ENCODE measurements at places on chromosomes 4 and X.

DNA sequence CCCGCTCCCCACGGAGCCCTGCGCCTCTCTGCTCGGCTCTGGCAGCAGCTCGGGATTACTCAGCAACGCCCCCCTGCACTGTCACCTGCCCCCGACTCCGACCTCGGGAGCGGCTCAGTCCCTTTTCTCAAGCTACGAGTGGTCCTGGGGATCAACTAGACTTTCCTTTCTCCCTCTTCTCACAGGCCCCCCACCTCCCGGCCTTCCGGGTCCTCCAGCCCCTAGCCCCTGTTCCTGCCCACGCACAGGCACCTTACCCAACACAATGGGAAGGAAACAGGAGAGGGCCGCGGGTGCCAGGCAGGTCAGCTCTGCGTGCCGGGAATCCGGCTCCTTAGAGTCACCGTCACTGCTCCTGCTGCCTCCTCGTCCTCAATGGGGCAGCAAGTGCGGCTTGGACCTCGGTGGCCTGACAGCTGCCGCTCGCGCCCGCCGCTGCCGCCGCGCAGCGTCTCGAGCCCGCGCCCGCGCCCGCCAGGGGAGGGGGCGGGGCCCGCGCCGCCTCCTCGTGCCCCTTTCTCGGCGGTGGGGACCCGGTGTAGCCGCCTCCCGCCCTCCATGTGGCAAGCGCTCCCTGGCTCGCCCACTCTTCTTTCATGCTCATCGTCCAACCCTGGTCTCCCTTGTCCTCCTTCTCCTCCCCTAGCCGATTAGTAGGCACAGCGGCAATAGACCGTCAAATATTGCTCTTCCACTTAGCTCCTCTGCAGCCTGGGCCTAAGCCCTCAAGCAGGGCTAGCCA, at the start of gene RAB9B:
Gene RAB9B (minus strand): TSS at position 455 of the 742 bp plus-strand sequence. CDS start 6,473 bp downstream, outside the sequence.
- peak; percentile 73 for DNase-seq

DNA sequence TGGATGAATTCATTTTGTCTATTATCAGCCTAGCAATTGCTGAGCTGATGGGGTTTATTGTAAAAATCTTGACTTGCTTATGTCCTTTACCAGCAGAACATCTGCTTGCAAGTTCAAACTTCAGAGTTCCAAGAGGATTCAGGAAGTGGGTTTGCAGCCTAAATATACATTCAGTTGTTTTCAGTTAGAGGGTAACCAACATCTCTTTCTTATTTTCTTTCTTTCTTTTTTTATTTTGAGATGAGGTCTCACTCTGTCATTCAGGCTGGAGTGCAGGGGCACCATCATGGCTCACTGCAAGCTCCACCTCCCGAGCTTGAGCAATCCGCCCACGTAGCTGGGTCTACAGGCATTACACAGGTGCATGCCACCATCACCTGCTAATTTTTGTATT, 31.4 kb upstream of the FHL1 start:
- no peak for DNase-seq

DNA sequence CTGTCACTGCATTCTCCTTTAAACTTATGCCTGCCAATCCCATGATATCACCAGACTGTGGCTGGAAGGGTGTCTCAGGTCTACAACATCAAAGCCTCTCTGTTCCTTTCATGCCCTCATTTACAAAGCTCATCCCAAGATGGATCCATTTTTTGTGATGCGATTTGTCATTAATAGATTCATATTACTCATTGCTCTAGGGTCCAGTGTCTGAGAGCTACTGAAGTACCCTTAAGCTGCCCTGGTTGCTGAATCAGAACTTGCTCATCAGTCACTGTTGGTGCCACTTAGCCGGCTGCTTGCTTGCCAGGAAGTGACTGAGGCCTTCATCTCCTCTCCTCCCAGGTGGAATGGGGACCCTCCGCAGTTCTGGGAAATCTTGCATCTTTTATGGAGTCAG, 395.5 kb upstream of the BOD1L1 start:
- DNase-seq = no peak

DNA sequence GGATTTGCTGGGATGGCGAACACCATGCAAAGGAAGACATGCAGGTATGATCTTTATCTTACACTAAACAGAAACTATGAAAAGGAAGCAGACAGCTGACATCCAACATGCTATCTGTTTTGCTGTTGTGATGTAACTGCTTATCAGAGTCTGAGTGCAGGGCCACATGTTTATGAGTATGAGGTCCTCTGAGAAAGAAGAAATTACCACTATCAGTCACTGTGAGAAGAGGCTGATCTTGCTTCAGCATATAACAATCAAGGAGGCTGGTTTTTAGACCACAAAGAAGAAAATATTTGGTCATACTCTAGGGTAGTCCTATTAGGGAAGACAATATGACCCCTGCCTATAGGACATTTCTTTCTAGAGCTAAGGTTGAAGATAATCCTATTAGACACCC, 18.5 kb downstream of the CLGN start:
- DNase-seq = no peak

- DNase-seq = no peak
These were observed 252.6 kb downstream of the NDST4 start for GRCh38 chr4:114860786-114861185.

DNA sequence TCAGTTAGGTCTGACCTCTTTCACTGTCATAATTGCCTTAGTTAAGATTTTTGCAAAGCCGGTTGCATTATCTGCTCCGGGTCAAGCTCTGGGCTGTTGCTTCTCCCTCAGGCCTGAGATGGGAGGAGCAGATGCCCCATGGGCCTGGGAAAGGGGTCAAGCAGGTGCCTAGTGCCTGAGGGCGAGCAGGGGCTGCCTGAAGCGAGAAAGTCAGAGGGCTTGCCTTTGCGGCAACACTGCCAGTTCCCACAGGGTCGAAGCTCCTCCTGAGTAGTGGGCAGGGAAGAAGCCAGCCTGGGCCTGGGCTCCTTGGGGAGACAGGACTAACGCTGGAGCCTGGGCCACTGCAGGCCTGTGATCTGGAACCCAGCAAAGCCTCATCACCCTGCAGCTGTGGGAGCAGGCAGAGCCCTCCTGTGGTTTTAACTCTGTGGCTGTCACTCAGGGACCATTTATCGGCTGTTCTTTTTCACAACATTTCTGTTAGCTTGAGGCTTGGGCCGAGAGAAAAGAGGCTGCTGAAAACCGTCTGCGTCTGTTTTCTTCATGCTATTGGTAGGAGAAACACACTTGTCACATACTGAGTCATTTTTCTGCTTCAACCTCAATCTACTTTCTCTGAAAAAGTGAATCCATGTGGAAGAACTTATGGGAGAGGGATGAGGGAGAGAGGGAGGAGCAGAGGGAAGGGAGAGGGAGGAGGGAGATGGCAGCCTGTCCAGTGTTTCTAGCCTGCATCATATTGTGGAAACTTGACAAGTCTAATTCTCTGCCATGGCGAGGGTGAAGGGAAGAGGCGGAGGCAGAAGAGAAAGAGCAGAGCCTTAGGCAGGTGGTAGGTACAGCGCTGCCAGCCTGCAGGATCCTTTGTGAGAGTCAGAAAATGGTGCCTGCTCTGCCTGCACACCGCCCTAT, 68.4 kb downstream of the RHOH start:
- DNase-seq = peak; percentile 74

- no peak for DNase-seq
These were observed 821.7 kb upstream of the FTHL17 start for GRCh38 chrX:31893525-31893924.

DNA sequence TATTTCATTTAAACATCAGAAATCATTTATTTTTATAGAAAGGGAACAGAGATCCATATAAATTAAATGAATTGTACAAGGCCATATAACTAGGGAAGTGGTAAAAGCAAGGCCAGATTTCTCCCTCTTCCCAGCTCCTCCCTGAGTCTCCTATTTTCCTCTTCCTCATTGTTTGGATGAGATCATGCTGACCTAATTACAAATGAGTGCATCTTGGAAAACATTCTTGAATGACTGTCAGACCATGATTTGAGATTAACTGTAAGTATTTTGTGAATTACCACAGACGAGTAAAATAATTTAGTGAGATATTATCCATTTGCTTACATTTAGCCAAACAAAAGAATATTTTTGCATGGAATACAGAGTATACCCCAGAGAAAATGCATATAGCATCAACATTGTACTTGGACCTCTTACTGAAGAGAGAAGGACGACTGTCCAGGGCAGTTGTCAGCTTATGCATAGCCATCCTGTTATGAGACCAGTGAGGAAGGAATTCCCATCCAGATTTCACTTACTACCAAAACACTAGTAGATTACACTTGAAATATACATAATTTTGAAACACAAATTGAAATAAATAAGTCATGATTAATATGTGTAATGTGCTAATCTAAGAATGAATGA, 47.3 kb downstream of the SLAIN2 start:
- no peak for DNase-seq

- no peak for DNase-seq
These were observed 118.3 kb downstream of the MGST2 start for GRCh38 chr4:139783741-139784484.

GRCh38 chrX:56219700-56220099, 12.5 kb upstream of the KLF8 start:
- DNase-seq = no peak

GRCh38 chrX:34288782-34289181, 156.7 kb upstream of the FAM47A start:
- DNase-seq = no peak

- DNase-seq = no peak
These were observed 43.0 kb downstream of the BANK1 start for GRCh38 chr4:101833480-101833879.

DNA sequence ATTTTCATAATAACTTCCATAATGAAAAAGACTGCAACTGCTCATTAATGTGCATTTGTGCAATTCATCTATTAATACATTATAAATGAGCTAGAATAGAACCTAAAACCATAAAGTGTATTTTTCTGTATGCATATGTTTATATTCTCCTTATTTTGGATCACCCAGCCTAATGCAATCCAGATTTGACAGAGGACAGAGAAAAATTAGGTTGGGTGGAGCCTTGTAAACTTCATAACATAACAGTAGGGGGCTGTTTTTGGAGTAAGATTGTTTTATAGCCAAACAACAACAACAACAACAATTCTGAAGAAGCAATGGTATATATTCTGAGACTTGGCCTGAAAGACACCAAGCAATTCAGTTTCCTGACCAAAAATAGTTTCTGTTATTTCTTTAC, 615.3 kb upstream of the SLIT2 start:
- DNase-seq = no peak

DNA sequence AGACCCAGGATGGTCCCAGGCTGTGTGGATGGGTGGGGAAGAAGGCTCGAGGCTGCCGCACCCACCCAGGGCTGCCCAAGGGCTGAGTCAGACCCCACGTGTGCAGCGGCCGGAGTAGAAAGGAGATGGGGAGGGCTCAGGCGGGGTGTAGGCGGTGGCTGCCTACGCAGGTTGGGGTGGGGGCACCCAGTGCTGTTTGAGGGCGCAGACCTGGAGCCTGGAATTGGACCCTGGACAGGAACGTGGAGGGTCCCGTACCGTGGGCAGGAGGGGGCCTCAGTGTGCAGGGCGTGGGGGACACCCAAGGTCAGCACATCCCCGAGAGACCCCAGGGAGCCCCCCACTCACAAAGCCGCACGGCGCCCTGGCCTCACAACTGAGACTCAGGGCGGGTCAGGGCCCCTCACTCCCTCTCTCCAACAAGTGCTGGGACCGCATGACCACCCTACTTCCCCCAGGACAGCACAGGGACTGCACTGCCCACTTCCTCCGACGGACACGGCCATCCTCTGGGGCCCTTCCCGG, 79.9 kb downstream of the FAM53A start:
- no peak for DNase-seq

GRCh38 chrX:110097920-110098319, 95.0 kb downstream of the TMEM164 start:
- DNase-seq = peak; percentile 8

GRCh38 chrX:153440556-153441135, 5.2 kb downstream of the TREX2 start:
- DNase-seq = no peak

DNA sequence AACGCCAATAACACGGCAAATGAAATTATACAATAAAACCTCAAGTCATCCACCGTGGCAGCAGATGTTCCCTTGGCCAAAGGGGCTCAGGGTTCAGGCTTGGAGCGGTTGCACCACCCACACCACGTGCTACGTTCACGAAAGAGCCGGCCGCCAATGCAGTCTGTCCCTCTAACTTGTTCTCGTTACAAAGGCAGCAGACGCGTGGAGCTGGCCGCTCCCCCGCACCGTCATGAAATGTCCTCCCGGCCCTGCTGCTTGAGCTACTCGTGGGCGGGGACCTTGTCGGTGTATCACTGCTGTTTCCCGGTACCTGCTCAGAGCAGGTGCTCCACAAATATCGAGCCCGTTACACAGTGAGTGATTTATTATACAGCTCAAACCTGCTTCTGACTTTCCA, 36.4 kb upstream of the MAN2B2 start:
- DNase-seq = no peak

DNA sequence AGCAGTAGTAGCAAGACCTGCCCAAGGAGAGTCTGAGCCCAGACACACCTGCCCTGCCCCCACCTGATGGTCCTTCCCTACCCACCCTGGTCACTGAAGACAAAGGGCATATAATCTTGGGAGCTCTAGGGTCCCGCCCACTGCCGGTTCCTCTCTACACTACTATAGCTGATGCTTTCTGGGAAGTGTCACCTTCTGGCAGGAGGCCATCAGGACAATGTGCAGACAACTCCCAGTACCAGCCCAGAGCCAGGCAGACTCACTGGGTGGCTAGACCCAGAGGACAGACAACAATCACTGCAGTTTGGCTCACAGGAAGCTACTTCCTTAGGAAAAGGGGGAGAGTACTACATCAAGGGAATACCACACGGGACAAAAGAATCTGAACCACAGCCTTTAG, 312.7 kb downstream of the SPRY1 start:
- no peak for DNase-seq

- DNase-seq = no peak
These were observed 169.6 kb upstream of the GLRA2 start for GRCh38 chrX:14359727-14360126.

DNA sequence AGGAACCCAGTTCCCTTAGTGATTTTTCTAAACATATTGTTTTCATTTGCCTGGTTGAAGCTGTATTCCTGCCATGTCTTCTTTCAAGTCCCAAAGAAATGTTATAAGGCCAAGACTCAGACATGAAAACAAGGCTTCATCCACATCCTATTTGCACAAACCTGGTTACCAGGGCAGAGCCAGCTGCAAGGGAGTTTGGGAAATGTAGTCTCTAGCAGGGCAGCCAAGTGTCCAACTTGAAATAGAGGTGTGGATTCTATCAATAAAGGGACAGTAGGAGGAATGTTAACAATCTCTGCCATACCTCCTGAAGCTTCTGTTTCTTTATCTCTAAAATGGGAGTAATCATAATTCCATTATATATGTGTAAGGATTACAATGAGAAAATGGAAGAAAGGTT, 56.6 kb downstream of the INTS12 start:
- DNase-seq = no peak

GRCh38 chr4:6461301-6462165, 10.9 kb downstream of the PPP2R2C start:
- DNase-seq = no peak

DNA sequence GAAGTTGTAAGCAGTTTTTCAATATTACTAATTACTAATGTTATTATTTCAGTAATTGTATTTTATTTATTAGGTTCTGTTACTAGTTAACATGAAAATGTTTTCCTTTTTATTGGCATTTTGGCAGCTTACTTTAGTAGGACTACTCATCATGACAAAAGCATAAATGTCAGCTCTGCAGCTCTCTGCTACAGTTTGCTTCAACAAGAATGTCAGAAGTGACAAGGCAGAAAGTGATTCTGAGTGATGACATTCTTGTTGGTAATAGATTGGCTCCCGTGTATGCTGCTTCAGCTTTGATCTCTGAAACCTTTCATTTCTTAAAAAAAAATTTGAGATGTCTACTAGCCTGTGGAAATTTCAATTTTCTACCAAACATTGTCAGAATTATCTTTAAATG, 1193.9 kb downstream of the FSTL5 start:
- DNase-seq = no peak
